ENCODE measurements at places on chromosomes 4 and X.

- DNase-seq, result peak; percentile 54
These were observed 349.1 kb downstream of the ANK2 start for GRCh38 chr4:113398441-113399143.

DNA sequence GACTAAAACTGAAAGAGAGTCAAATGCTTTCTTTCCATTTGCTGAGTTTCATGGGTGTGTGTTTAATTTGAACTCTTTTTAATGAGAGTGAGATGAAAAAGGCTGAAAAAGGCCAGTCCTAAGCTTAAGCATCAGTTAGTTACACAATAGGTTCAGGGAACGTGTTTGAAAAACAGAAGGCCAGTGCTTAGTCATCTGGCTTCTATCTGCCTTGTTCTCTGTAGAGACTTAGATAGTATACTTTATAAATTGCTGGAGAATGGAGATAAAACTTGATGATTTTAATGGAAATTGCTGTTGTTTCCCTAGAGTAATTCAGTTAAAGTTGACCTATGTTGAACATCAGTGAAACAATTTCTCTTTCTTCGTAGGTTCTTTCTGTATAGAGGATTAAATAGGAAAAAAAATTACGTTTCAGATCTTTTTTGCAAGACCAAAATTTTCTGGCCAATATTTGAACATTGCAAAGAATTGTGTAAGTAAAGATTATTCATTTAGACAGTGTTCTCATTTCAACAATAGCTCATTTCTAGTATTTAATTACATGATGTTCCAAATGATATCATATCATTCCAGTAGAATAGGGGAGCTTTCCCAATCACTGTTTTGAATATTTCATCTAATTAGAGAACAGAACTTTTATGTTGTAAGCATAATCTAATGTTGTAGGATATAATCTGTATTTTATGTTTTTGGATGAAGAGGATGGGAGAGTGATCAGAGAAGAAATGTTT, 1088.8 kb downstream of the ADGRL3 start:
- DNase-seq, result no peak

DNA sequence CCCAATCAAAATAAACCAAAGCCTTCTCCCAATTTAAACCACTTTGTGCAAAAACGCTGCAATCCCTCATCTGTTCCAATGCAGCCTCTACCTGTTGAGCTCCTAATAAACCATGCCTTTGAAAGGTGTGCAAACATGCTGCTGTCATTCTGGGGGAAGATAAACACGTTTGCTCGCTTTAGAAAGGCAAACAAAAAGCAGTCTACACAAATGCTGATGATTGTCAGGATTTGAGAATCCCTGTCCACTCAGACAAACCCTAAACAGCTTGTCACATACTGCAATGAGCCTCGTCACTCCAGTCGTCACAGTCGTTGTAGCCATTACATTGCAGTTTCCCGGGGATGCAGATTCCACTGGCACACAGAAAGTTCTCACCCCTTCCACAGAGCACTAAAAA, 145.2 kb downstream of the CORIN start:
- DNase-seq, result no peak

DNA sequence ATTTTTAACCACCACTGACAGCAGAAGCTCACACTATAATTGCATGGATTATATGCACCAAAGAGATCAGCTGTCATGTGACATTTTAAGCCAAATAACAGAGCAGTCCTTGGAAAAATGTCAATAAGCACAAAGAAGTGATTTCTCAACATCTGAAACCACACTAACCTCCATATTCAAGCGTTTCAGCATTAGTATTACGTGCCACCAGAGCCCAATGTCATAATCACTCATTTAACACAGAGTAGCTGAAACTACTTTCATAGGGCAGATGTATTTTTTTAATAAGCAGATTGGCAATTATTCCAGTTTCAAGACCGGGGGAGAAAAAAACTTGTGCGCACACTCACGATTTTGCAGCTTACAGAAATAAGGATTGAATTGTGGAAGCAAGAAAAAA, 76.6 kb downstream of the SH3KBP1 start:
- no peak for DNase-seq

DNA sequence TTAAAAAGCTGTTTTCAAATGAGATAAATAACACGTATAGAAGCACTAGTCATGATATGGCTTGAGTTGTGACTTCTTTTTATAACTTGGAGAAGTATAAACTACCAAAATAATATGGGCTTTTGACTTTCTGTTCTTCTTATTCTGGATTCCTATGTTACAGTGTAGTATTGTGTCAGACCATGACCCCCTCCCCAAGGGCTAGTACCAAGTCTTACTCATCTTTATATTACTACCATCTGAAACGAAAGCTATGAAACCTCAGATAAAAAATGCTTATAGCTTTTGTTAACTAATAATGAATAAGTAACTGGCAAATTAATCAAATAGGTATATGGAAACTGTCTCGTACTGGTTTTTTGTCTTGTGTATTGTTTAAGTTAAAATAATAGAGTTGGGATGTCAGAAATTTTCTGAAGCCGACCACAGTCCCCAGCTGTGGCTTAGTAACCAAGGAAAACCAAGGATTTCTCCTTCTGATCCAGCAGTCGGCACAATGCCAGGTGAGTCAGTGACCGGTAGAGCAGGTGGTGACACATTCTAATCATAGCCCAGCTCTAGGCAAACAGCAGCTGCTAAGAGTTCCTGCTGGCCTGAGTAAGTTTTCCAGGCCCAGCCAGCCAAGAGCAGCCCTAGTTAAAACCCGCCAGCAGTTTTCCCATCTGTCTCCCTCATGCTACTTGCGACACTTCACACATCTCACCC, 163.3 kb upstream of the PRDX4 start:
- peak; percentile 79 for DNase-seq

DNA sequence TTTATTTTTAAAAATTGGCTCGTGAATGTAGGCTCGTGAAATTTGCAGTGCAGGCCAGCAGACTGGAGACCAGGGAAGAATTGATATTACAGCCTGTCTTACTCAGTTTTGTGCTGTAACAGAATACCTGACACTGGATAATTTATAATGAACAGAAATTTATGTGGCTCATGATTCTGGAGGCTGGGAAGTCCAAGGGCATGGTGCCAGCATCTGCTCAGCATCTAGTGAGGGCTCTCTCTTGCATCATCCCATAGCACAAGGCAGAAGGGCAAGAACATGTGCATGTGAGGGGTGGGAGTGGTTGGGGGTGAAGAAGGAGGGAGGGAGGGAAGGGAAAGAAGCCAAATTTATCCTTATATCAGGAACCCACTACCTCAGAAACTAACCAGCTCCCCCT, 13.7 kb upstream of the CLTRN start:
- no peak for DNase-seq

GRCh38 chr4:40183615-40184411, 13.0 kb upstream of the RHOH start:
- DNase-seq, result peak; percentile 80

DNA sequence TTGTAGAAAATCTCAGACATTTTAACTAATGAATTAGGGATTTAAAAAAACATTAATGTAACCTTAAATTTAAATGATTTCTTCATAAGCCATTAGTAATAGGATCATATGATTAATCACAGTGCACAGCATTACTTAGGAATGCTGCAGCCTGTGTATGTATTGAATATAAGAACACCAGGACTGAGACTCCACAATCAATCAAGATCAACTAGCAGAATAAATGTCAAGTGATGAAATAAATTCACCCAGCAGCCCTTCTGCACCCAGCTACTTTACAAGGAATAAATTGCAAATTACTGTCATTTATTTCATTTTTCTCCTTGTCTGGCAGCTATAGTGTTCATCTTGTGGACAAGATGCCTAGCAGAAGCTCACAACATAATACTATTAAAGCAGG, 46.5 kb downstream of the NEIL3 start:
- peak; percentile 46 for DNase-seq

DNA sequence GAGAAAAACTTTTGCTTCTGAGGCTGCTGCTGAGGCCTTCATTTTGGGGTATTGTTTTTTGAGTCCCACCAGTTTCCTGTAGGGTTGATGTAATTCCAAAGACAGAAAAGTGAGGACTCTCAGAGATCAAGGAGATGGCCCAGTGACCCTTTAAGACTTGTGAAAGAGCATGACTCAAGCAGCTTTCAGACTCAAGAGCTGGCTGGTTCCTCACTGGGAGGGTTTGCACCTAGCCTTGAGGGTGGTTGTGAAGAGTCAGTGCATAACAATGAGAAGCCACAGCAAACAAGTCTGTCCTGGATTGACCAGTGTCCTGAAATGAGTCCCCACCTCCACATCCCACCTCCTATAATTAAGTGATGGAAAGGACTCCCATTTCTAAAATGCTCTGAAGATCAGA, 89.2 kb downstream of the NHS start:
- peak; percentile 48 for DNase-seq

DNA sequence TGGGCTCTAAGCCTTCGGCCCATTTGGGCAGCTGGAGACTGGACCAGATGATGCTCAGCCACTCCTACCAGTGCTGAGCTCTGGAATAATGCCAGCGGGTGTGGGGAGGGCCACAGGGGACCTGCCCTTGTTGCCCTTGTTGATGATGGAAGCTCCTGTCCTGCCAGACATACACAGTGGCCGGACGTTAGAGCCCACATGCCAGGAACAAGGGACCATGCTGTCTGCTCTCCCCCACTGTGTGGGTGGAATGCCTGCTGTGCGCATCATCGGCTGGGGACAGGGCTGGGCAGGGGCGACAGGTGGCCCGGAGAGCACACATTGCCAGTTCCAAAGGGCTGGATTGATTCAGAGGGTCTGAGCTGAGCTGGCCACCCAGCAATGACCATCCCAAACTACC, 2.0 kb downstream of the ABLIM2 start:
- no peak for DNase-seq

DNA sequence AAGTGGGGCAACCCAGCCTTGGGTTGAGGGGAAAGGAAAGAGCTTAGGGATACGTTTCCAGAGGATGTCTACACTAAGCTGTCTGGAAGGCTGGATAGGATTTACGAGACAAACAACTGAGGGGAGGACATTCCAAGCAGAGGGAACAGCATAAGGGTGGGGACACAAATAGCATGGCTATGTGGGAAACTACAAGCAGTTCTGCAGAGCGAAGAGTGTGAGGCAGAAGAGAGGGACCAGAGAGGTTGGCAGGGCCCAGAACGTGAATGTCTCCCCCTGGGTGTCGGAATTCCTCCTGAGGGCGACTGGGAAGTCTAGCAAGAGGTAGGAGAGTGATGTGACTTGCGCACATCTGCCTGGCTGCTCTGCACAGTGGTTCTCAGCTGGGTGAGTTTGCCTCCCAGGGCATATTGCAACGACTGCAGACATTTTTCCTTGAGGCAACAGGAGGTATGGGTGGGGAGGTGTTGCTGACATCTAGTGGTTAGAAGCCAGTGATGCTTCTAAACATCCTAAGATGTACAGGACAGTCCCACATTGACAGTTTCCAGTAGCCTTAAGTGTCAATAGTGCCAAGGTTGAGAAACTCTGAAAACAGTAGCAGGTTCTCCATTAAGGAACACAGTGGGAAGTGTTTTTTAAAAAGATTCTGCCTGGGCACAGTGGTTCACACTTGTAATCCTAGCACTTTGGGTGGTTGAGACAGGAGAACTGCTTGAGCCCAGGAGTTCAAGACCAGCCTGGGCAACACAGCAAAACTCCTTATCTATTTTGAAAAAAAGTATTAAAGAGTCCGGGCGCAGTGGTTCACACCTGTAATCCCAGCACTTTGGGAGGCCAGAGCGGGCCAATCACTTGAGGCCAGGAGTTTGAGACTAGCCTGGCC, 9.2 kb downstream of the NDUFA1 start:
- no peak for DNase-seq

DNA sequence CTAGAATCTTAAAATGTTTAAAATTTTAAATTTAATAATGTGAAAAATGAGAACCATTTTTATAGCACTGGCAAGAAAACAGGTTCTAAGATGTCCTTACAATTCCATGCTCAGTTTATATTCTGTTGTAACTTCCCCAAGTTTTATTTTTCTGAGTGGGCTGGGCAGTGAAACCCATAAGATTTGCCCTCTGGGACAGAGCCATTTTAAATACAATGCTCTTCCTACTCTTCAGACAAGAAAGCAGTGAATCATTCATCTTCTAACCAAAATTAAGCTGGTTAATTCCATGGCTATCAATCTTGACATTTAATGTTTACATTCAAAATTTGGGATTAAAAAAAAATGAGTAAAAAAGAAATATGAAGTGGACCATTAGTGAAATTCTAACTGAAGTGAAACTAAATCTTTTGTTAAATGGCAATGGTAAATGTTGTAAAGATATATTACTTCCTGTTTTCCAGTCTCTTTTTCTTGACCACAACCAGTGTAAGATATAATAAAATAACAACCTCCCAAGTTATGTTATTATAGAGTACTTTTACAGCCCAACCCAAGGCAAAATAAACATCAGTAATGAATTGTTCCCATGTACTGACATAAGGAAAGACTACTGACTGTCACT, 37.2 kb upstream of the PTPN13 start:
- DNase-seq, result no peak

All from foreskin keratinocyte (primary cell).